Fibroblast of skin of back (primary cell): ENCODE measurements at places on chromosomes 7 and 10.

- DNase-seq, result no peak
Measured at GRCh38 chr7:119256446-119257131, 1016.4 kb upstream of the KCND2 start.

GRCh38 chr10:70683601-70683934, 11.3 kb downstream of the ADAMTS14 start:
- no peak for DNase-seq

- DNase-seq, result no peak
Measured at GRCh38 chr10:78895469-78895868, 173.3 kb upstream of the ZMIZ1 start.

GRCh38 chr7:31087351-31087750, 35.2 kb downstream of the ADCYAP1R1 start:
- DNase-seq, result no peak

- no peak for DNase-seq
Measured at GRCh38 chr10:79588800-79589199, 21.9 kb upstream of the SFTPA1 start.

DNA sequence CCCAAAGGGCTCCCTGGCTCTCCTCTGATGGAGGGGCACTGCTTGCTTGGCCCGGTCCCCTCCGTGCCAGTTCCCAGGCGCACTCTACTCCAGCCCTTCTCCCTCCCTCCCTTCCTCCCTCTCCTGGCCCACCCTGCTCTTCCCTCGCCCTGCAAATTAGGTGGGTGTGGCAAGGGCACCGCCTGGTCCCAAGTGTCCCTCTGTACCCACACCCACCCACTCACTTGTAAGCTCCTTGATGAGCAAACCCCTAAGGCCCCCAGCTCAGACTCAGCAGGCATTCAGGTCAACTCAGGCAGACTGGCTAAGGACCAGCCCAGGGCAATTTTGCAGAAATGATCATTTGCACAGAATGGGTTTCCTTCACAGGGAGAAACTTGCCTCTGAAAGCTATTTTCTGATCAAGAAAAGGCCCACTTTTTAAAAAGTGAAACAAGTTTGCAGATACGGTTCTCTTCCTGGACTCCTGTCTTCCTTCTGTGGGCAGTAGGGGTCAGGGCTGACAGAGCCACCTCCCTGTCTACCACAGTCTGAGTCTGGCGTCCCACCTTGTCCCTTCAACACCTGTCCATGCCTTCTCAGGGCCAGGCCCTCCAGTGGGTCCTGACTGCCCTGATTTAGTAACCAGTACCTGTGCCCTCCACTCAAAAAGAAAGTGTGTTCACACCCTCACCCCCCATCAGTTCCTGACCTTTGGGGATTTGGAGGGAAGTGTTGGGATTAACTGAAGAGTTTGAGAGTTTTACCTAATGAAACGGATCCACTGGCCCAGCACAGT, 28.3 kb downstream of the C10orf71 start:
- no peak for DNase-seq

DNA sequence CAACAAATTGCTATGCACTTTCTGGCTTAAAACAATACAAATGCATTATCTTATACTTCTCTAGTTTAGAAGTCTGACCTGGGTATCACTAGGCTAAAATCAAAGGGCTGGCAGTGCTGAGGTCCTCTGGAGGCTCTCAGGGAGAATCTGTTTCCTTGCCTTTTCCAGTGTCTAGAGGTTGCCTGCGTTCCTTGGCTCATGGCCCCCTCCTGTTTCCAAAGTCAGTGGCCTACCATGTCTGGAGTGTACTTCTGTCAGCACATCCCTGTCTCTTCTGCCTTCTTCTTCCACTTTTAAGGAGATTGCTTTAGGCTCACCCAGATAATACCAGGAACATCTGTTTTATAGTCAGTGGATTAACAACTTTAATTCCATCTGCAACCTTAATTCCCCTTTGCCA, 52.4 kb downstream of the CCNY start:
- no peak for DNase-seq

DNA sequence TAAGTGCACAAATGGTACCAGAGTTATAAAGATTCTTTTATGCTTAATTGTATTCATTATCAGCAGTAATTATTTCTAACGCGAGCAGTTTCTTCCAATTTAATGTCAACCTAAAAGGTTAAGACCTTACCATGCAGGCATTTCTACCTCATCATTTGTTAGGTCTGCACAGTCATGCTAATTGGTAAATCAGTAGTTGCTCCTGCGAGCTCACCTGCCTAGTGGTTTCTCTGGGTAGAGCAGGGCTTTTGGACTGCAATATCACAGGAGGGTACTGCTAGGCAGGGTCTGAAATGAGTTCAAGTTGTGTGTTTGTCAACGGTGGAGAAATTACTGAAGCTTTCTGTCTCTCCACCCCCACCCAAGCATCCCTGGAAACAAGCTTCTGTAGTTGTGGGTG, 558.5 kb upstream of the MGMT start:
- DNase-seq, result no peak

DNA sequence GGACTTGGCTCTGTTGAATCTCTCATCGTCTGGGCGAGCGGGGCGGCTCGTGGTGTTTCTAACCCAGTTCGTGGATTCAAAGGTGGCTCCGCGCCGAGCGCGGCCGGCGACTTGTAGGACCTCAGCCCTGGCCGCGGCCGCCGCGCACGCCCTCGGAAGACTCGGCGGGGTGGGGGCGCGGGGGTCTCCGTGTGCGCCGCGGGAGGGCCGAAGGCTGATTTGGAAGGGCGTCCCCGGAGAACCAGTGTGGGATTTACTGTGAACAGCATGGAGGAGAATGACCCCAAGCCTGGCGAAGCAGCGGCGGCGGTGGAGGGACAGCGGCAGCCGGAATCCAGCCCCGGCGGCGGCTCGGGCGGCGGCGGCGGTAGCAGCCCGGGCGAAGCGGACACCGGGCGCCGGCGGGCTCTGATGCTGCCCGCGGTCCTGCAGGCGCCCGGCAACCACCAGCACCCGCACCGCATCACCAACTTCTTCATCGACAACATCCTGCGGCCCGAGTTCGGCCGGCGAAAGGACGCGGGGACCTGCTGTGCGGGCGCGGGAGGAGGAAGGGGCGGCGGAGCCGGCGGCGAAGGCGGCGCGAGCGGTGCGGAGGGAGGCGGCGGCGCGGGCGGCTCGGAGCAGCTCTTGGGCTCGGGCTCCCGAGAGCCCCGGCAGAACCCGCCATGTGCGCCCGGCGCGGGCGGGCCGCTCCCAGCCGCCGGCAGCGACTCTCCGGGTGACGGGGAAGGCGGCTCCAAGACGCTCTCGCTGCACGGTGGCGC, at the start of gene EN2:
EN2 (plus strand) TSS at position 19 of the 767 bp plus-strand sequence; CDS start at position 268, 249 bp downstream.
- no peak for DNase-seq

GRCh38 chr7:122738947-122739346, 36.2 kb upstream of the RNF148 start:
- no peak for DNase-seq
